ENCODE measurements at places on chromosomes 6 and 20.

GRCh38 chr20:37301558-37301957, 12.1 kb downstream of the MANBAL start:
- no peak for DNase-seq

GRCh38 chr20:19644085-19644484, 114.0 kb upstream of the RIN2 start:
- DNase-seq: no peak

- no peak for DNase-seq
Measured at GRCh38 chr20:4667371-4667773, 54.3 kb upstream of the PRND start.

DNA sequence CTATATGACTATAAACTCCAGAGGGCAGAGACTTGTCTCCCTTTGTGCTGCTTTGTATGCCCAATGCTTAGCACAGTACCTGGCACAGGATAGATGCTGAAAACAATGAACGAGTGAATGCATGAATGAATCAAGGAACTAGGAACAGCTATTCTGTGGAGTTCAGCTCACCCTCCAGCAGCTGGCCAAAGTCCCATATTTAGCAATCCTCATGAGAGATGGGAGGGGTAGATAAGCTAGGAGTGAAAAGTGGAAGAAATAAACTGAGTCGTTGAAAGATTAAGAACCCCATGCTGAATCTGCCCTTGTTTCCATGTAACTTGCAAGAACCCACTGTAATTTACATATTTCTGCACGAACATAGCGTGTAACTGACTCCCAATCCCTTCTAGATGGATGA, 106.5 kb downstream of the MAFB start:
- DNase-seq: no peak

- no peak for DNase-seq
Measured at GRCh38 chr6:133724726-133725125, 164.2 kb upstream of the TCF21 start.
